ENCODE measurements at places on chromosomes 5 and 9. TPM values are rescaled to one million over a fixed set of nuclear protein-coding genes. Genes with fewer than 3 reads are reported as not detected.

GRCh38 chr5:68115584-68115983 lies 100.0 kb upstream of the PIK3R1 start:
- no peak for DNase-seq
- no peaks in the 10 kb centered on the region for H3K4me1 ChIP-seq
- H3K4me3 ChIP-seq: no peak overlapping the region

DNA sequence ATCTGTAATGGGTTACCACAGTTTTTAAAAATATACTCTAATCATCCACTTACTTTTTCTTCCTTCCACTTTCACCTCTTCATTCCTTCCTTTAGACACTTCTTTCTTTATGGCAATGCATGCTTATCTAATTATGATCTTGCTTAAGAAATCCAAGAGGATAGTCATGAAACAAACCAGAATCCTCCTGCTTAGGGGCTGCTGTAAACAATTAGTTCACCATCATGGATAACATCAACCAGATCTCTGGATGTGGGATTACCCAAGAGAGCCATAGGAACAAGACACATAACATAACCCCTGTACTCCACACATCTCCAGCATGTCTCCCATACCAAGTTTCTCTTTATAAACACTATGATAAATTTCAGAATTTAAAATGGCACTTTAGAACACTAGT lies 713.4 kb upstream of the PTPRD start:
- no peak overlapping the region for H3K4me3 ChIP-seq
- H3K4me1 ChIP-seq: no peaks in the 10 kb centered on the region
- DNase-seq: no peak

DNA sequence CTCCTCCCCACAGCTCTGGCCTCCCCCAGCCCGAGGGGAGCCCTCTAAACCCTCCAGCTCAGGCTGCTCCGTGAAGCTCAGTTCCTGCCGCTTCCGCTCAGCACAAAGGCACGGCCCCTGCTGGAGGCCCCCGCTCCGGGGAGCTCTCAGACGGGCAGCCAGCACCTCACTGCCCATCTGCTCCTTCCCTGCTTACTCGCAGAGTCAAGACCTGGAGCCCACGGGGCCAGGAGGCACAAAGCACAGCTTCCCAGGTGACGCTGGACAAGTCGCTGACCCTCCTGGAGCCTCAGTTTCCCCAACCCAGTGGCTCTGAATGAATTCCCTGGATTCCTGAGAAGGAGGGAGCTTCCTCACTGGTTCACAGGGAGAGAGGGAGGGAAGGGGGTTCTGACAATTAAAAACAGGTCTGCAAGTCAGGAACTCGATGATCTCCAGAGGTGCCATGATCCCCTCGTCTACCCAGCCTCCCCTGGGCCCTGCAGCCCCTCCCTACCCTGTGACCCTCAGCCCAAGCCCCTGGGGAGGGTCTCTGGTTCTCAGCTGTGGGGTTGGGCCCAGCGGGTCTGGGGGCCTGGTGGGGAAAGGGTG lies 36.2 kb downstream of the VAV2 start:
- no peak overlapping the region for H3K4me3 ChIP-seq
- DNase-seq: no peak
- H3K27ac ChIP-seq: peak overlapping the region; percentile 38
- no peaks in the 10 kb centered on the region for H3K27me3 ChIP-seq
- H3K4me1 ChIP-seq: peaks cover 18% of the 10 kb centered on the region

DNA sequence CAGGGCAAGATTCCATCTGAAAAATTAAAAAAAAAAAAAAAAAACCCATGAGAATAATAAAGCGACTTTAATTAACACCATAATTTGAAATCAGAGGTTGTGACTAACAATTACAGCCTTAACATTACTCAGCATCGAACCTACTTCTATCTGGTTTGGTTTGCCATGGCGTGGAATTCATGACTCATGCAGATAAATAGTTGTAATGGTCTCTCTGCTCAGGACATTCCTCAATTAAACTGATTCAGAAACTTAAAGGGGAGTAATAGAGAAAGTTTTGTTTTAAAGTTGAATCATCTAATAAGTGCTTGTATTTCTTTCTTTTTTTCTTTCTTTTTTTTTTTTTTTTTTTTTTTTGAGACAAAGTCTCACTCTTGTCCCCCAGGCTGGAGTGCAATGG lies 135.5 kb downstream of the SPATA31D1 start:
- no peaks in the 10 kb centered on the region for H3K27me3 ChIP-seq
- H3K4me1 ChIP-seq: no peaks in the 10 kb centered on the region
- no peak overlapping the region for H3K27ac ChIP-seq
- no peaks in the 10 kb centered on the region for H3K36me3 ChIP-seq
- no peak for DNase-seq

DNA sequence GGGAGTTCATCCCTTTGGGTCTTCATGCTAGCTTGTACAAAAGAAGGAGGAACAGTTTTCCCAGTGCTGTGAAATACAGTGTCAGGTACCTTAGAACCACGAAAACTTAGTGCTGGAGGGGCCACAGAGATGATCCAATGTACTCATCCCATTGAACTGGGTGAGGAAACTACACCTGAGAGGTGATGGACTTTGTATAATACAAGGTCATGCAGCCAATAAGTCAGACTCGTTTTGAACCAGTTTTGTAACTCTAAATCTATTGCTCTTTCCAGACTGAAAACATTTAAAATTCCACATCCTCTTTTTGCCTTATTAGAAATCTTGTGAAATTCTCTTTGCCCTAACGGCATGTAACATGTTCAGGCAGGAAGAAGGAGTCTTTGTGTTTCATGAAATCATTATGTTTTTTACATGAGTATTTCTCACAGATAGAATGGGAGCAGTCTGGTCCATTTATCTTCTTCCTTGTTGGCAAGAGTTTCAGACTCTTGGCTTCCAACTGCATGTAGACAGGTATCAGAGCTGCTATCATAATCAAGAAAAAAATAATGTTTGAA lies 146.8 kb upstream of the FBXL7 start:
- H3K27ac ChIP-seq: no peak overlapping the region
- no peaks in the 10 kb centered on the region for H3K36me3 ChIP-seq
- H3K4me1 ChIP-seq: no peaks in the 10 kb centered on the region
- H3K27me3 ChIP-seq: no peaks in the 10 kb centered on the region

DNA sequence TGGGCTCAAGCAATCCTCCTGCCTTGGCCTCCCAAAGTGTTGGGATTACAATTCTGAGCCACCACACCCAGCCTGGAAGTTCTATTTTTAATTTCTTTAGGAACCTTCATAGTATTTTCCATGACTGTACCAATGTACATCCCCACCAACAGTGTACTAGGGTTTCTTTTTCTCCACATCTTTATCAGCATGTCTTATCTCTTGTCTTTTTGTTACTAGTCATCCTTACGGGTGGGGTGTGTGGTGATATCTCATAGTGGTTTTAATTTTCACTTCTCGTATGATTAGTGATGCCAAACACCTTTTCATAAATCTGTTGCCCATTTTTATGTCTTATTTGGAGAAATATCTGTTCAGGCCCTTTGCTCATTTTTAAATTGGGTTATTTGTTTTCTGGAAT lies 123.0 kb upstream of the MEF2C start:
- no peak overlapping the region for H3K4me3 ChIP-seq
- DNase-seq: no peak
- no peaks in the 10 kb centered on the region for H3K36me3 ChIP-seq
- no peaks in the 10 kb centered on the region for H3K27me3 ChIP-seq

GRCh38 chr5:43042176-43042625 lies 2.1 kb upstream of the ANXA2R start:
- H3K27ac ChIP-seq: peak overlapping the region; percentile 92
- H3K4me1 ChIP-seq: peaks cover 31% of the 10 kb centered on the region
- H3K27me3 ChIP-seq: peaks cover 72% of the 10 kb centered on the region
- H3K36me3 ChIP-seq: no peaks in the 10 kb centered on the region

GRCh38 chr9:130756455-130757152 lies 63.0 kb downstream of the EXOSC2 start:
- no peaks in the 10 kb centered on the region for H3K27me3 ChIP-seq
- H3K27ac ChIP-seq: no peak overlapping the region

- no peak overlapping the region for H3K27ac ChIP-seq
- H3K4me1 ChIP-seq: no peaks in the 10 kb centered on the region
- no peaks in the 10 kb centered on the region for H3K36me3 ChIP-seq
- no peak overlapping the region for H3K4me3 ChIP-seq
- no peaks in the 10 kb centered on the region for H3K27me3 ChIP-seq
Measured at GRCh38 chr5:100758780-100759179, 144.3 kb downstream of the ST8SIA4 start.

GRCh38 chr5:7317751-7318150 lies 78.2 kb upstream of the ADCY2 start:
- DNase-seq: no peak
- H3K4me1 ChIP-seq: peaks cover 8% of the 10 kb centered on the region
- H3K27me3 ChIP-seq: no peaks in the 10 kb centered on the region
- H3K27ac ChIP-seq: no peak overlapping the region
- H3K4me3 ChIP-seq: no peak overlapping the region

DNA sequence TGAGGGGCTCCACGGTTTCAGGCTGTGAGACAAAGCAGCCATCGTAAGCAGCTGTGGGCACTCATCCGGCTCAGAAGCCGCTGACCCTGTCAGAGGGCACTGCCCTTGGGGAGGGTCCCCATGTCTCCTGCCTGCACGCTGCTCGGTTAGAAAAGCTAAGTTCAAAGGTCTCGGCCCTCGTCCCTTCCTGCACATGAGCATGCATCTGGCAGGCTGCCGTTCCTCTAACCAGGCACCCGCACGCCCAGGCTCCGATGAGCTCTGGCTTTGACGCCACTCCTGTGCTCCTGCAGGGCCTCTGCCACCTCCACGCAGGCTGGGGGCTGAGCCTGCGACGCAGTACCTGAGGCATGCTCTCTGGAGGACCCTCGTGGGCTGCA lies 51.3 kb downstream of the NKD2 start:
- no peaks in the 10 kb centered on the region for H3K27me3 ChIP-seq
- H3K36me3 ChIP-seq: peaks cover 28% of the 10 kb centered on the region
- H3K4me3 ChIP-seq: no peak overlapping the region
- no peaks in the 10 kb centered on the region for H3K4me1 ChIP-seq
- no peak for DNase-seq
- no peak overlapping the region for H3K27ac ChIP-seq

GRCh38 chr5:53560506-53561191 lies at the start of gene NDUFS4:
Gene NDUFS4 (plus strand): TSS chr5:53560639. CDS start chr5:53560663, 24 bp downstream.
- H3K27me3 ChIP-seq: no peaks in the 10 kb centered on the region
- peak; percentile 90 for DNase-seq
- H3K36me3 ChIP-seq: no peaks in the 10 kb centered on the region
- peak within 1 kb of the TSS; percentile 89 for H3K27ac ChIP-seq

DNA sequence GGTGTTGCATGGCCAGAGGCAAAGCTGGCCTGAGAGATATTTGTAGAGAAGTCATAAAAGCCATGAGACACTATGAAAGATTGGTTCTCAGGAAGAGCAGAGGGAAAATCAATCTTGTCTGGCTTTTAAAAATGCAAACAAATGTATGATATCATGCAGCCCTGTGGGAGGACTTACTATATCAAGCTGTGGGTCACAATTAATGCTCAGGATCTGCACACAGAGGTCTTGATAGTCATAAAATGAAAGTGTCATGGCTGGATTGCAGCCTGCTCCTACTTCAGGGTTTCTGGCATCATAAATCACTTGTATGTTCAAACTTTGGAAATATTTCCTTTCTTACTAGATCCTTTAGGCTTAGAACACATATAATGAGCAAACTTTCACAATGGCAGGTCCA lies 151.5 kb downstream of the SEMA6A start:
- H3K4me1 ChIP-seq: no peaks in the 10 kb centered on the region
- no peaks in the 10 kb centered on the region for H3K27me3 ChIP-seq
- no peak overlapping the region for H3K27ac ChIP-seq
- no peaks in the 10 kb centered on the region for H3K36me3 ChIP-seq

DNA sequence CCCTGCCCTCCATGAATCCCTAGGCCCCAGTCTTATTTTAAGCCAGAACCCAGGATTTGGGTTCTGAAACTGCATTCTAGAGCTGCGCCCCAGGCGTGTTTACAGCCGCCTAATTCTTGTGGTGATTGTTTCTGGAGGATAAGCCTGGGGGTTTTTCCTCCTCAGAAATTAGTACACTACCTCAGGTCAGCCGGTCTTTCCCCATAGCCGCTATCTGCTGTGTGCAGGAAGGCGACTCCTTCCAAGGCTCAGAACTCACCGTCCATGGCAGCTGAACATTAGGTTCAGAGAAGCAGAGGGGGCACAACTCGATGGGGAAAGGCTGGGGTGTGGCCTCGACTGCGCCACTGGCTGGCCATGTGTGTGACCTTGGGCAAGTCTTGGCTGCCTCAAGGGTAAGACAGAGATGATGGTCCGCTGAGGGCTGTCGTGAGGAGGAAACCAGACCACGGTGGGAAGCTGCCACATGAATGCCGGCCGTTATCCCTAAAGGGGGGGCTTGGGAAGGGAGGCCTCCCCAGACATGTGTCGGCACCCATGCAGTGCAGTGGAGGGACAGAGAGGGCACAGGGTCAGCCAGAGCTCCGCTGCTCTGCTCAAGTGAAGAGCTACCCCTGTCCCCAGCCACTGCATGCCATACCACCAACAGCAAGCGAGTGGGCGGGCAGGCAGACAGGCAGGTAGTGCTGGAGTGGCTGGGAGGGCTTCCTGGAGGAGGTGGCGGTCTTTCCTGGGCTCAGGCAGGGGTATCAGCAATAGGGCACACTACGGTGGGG lies 28.9 kb downstream of the SHB start:
- no peaks in the 10 kb centered on the region for H3K27me3 ChIP-seq
- no peaks in the 10 kb centered on the region for H3K4me1 ChIP-seq
- H3K4me3 ChIP-seq: no peak overlapping the region
- DNase-seq: no peak

DNA sequence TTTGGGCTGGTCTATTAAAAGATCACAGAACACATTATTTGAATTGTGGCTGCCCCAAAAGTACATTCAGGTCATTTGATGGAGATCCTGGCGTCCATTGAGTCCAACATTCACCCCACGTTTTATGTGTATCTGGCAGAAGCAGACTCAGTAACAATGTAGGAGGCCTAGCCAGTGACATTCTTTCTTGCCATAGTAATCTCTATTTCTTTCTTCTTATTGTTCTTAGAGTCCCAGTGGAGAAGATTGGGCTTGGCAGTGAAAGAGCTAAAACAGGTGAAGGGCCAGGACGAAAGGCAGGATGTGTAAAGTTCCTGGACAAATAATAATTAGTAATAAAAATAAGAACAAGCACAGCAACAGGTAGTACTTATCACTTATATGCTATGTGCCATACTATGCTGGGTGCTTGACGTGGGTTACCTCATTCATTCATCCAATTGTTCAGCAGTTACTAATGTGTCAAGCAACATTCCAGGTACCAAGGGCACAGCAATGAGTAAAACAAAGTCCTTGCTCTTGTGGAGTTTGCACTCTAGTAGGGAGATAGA lies 12.6 kb upstream of the ANKH start:
- no peak overlapping the region for H3K27ac ChIP-seq
- H3K4me1 ChIP-seq: no peaks in the 10 kb centered on the region
- no peaks in the 10 kb centered on the region for H3K36me3 ChIP-seq
- H3K4me3 ChIP-seq: no peak overlapping the region

- no peaks in the 10 kb centered on the region for H3K27me3 ChIP-seq
- no peaks in the 10 kb centered on the region for H3K4me1 ChIP-seq
- no peak overlapping the region for H3K27ac ChIP-seq
- DNase-seq: no peak
Measured at GRCh38 chr9:22050924-22051323, 41.8 kb upstream of the CDKN2B start.

- H3K27me3 ChIP-seq: no peaks in the 10 kb centered on the region
- H3K4me1 ChIP-seq: no peaks in the 10 kb centered on the region
- H3K27ac ChIP-seq: no peak overlapping the region
- no peaks in the 10 kb centered on the region for H3K36me3 ChIP-seq
- H3K4me3 ChIP-seq: no peak overlapping the region
Measured at GRCh38 chr5:140055152-140055551, 12.1 kb upstream of the NRG2 start.

The CDH6 gene
- polyA plus RNA-seq: under 0.01 TPM

The GDF9 gene
- not detected for polyA plus RNA-seq

The LIFR gene
- polyA plus RNA-seq: 6.7 TPM

The PLPP6 gene
- 3.7 TPM for polyA plus RNA-seq

The NXNL2 gene
- polyA plus RNA-seq: 1.2 TPM

The CMYA5 gene
- 0.54 TPM for polyA plus RNA-seq

The CIZ1 gene
- polyA plus RNA-seq: 46.8 TPM

Measured in sigmoid colon (tissue), 7 donors.